BJ (cell line): ENCODE measurements at places on chromosomes 5 and 9.

- peak; percentile 2 for DNase-seq
Observed at GRCh38 chr5:42811591-42812446, at the start of gene SELENOP. Gene SELENOP (minus strand): TSS chr5:42811892. CDS start chr5:42808353, 3,539 bp downstream.

DNA sequence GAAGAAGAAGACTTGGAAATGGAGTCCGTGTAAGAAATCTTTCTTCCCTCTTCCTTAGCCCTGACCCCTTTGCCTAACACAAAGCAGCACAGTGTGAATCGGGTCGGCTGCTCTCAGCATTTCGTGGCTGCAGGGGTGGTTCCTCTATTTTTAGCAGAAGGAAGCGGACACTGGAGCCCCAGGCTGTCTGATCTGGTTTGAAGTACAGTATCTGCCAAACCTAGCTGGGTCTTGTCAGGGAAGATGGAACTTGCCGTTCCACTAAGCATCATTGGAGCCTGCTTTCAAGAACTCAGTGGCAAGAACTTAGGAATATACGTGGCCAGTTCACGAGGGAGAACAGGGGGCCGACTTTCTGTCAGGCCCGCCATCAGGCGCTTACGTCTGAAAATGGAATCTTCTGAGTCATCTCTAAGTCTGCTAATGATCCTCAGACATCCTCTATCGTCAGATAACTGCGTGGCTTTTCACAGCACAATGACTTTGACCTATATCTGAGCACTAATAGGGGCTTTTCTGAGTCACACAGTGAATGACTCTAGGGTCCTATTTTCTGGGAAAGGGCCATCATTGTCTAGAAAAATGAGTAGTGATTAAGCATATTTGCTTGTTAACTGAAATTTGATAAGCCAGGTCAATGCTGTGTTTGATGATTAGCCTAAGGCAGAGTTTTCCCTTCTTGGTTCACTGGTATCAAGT is 43.3 kb upstream of the NCS1 start:
- peak; percentile 77 for DNase-seq

- no peak for DNase-seq
Observed at GRCh38 chr5:150131978-150132694, 23.5 kb downstream of the PDGFRB start.

DNA sequence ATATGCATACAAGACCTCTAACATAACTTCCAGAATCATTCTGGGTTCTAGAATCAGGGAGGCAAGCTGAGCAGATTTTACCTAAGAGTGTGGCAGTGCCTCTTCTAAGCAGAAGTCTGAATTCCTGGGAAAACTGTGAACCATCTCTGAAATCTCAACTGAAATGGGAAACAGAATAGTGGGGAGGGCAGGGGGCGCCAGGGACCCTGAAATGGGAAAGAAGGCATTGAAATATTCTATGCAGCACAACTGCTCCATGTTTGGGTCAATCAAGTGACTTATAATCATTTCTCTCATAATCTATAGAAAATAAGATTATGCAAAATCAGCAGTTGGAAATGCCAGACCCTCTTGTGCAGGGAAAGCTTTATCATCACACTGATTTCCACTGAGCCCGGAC is 156.1 kb downstream of the EBF1 start:
- no peak for DNase-seq

DNA sequence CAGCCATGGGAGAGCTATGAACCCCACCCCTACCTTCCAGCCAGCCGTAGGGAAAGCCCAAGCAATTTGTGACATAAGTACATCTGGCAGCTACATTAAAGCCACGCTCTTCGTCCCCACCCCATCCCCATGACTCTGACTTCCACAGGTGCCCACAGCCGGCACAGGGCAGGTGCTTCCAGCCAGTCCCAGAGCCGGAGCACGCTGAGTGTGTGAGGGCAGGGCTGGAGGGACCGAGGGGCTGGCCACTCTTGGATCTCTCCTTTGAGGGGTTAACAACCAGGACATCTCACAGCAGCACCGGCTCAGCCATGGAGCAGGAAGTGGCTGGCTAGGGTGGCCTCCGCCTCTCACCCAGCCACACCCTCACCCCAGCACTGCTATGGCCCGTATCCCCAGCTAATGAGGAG is 2.4 kb upstream of the FAM78A start:
- no peak for DNase-seq

- no peak for DNase-seq
Observed at GRCh38 chr9:73597771-73598170, 446.1 kb downstream of the ANXA1 start.

DNA sequence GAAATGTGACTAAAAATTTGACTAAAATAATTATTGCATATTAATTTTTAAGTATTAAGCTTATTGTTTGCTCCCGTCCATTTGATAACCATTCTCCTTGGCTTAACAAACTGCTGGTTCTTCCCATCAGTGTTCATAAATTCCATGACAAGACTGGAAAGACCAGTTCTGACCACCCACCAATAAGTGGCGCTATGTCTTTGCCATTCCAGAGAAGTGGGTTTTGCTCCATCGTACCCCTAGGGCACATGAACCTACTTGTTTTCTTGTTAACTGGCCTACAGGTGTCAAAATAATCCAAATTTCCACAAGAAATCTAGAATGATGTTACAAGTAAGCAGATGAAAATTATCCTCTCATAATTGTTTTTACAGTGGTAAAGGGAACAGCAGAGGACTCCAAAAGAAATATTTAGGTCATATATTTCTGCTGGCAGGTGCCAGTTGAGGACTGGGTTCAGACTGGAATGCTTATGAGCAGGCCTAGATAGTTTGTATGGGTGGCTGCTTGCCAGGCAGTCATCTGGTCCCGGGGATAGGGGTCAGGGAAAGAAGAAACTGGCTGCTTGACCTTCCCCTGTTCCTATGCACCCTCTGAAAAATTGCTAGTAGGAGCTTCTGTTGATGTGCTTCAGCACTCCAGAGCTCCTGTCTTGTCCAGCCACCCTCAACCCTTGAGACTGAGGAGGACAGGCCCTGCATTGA is 283.1 kb upstream of the ADAMTSL1 start:
- no peak for DNase-seq

- peak; percentile 79 for DNase-seq
Observed at GRCh38 chr5:33824516-33825195, 67.1 kb downstream of the ADAMTS12 start.

DNA sequence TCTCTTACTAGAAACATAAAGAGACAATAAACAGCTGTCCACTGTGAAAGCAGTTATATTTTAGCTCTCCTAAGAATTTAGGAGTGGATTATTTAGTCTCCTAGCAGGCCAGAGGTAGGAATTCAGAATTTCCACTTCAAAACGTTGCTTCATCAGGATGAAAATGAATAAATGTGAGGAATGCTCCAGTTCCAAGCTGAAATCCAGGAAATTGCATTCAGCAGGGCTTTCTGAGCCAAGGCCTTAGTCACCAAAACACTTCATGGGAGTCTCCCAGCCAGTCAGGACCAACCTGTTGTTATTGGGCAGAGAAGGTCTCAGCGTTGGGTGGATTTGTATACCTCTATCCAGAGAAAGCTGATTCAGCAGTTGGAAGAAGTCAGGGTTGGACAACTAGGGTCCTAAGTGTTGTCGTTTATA is 1040.3 kb downstream of the TLE1 start:
- no peak for DNase-seq

DNA sequence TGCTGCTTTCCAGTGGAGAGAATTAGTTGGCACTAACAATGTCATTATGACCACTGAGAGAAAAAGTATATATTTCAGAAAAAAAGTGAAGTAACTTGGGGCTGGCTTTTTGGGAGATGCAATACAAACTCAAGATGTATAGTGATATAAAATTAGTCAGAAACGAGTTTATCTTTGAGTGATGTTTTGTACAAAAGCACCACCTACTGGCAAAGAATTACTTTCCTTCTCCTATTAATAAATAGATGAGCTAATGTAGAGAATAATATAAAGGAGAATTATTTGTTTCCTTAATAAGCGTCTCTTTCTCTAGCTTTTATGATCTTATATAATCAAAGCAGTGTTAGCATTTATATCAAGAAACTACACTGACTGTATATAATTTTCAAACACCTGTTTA is 158.8 kb downstream of the MEF2C start:
- DNase-seq = no peak

DNA sequence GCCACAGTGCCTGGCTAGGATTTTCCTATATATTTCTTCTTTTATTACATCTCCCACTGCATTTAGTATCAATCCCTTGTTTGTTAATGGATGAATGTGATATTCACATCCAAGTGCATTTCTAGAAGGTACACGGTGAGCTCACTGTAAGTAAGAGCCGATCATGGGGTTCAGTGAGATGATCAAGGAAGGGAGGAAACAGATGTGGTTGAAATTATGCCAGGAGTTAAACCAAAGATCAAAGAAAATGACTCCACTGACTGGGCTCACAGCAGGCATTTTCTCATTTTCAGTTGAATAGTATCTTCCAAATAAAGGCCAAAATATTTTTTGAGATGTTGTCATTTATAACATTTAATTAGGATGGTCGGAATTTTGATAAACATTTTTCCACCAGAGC is 97.8 kb downstream of the CFAP90 start:
- DNase-seq = no peak

- peak; percentile 62 for DNase-seq
Observed at GRCh38 chr5:127820910-127821553, 117.8 kb downstream of the CCDC192 start.

- no peak for DNase-seq
Observed at GRCh38 chr5:148635321-148636083, 18.8 kb downstream of the HTR4 start.

DNA sequence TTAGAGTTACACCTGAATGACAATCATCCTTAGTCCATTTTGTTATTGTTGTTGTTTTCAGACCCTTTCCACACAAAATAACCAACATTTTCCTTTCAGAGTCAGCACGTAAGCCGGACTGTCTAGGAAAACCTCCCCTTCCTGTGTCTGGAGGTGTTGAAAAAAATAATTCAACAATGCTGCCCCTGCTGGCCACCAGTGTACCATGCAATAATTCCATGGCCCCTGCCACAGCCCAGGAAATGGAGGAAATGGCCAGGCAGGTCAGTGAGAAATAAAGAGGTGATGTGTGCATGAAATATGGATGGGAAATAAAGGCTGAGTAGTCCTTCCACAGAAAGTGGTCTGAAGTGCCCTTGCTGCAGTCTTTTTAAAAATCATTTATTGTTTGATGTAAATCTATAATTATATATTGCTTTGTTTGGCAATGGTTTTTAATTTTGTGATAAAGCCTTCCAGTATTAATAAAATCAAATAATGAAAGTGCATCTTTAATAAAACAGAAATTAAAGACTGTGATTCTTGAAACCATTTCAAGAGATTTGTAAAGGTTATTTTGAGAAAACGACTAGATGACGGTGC is 152.8 kb upstream of the PAPPA start:
- DNase-seq = no peak

- no peak for DNase-seq
Observed at GRCh38 chr5:3269395-3270169, 326.1 kb upstream of the IRX1 start.

GRCh38 chr5:135318924-135319323 is 80.1 kb downstream of the MACROH2A1 start:
- DNase-seq = no peak

DNA sequence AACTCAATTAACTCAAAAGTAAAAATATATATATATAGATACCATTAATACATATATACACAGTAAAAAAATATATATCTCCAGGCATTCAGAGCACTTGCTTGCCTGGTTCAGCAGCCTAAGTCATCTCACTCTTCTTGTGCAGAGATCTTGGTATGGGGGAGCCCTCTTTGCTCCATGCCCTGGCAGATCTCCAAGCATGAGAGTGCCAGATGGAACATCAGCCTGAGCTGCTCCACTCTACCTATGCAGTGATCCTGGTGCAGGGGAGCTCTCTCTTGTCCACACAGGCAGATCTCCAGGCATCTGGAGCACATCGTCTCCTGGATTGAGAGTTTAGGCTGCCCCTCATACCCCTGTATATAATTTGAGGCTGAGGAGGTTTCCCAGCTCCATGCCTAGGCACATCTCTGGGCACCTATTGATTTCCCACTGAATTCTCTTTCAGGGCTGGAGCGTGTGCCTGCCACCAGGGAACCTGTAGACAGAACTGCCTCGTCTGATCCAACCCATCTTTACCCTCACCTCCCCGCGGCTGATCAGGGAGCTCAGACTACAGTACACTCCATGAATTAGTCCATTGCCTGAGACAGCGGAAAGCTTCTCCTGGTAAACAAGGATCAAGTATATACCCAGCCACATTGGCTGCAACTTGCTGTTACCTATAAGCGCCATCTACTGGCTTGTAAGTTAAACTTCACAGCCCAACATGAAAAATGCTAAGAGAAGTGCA is 342.4 kb upstream of the GRIA1 start:
- no peak for DNase-seq

- no peak for DNase-seq
Observed at GRCh38 chr5:54383225-54383901, 72.1 kb upstream of the HSPB3 start.

- DNase-seq = no peak
Observed at GRCh38 chr5:112628214-112628980, 109.3 kb upstream of the APC start.

GRCh38 chr5:132429463-132430440 is 60.2 kb downstream of the SLC22A5 start:
- DNase-seq = no peak

DNA sequence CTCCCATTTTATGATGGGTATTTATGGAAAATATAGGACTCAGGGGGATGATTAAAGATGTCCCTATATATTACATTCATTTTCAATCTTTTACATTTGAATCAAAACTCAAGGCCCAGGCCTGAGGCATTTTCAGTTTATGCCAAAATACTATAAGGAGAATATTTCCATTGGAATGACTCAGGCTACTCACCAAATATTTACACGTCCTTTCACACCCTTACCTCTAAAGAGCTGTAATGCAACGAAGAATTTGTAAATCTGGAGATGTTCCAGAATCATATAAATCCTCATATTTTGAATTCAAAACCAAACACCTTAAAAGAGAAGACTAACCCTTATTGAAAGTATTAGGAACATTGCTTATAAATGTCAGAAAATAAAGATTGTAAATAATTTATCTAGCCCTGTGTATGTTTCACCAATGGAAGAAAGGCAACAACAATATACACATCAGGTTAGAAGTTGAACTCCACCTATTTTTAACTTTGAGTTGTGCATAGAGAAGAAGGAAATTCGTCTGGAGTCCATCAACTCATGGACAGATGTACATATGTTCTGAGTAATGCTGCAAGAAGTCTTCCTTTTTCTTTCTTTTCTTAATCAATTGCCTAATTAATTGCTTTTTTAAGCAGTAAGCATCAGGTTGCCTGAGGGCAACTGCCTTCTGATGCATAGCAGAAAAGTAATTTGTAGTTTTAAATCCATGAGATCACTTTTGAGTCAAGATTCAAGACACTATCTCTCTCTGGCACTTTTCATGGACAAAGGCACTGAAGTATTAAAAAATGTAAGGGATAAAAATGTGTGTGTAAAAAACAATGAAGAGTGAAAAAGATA is 579.3 kb upstream of the RGMB start:
- no peak for DNase-seq

DNA sequence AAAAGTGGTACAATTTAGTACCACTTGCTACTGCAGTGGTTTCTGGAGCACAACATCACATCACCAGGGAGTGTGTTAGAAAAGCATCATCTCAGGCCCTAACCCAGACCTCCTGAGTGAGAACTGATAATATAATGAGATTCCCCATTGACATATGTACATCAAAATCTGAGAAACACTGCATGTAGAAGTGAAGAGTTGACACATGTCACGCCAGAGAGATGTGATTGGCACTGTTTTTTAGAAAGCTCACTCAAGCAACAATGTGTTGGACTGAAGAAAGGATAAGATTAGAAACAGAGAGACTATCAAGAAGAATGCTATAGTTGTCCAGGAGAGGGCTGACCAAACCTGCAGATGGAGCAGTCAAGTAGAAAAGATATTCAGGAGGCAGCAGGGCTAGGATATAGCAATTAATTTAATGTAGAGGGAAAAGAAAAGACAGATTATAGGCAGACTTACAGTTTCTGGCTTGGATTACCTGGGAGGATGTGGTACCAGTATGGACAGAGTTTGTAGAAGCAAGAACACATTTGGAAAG is 324.4 kb upstream of the ADAMTSL1 start:
- DNase-seq = no peak
